ENCODE measurements at places on chromosomes 3 and 15.

- no peak for DNase-seq
These were observed 53.3 kb upstream of the TRIM71 start for GRCh38 chr3:32764481-32764880.

DNA sequence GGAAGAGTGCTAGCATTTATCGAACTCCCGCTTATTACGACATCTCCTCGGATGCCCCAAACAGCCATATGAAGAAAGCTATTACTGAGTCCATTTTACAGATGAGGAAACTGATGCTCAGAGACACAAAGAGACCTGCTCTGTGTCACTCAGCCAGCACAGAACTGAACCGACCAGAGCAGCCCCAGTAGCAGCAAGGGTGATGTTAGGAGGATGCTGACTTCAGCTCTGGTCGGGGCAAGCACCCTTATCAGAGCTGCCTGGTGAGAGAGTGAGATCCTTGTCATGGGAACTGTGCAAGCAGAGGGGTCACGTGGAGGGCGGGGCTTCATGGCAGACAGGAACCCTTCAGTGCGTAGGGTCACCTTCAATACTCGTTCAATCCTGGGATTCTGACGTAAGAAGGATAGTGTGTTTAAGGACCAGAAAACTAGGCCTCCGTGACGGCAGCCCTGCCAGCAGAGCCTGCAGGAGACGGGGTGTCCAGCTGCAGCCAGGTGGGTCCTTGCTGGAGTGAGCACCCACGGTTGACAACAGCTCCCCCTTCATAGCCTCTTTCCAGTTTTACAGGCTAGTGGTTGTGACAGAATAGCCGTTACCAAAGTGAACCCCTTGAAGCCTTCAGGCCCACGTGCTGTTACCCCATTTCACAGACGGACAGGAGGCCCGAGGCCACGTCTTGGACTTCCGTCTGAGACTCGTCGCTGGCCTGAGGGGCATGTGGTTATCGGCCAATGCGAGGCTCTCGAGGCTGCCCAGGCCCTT, 12.0 kb upstream of the IQSEC1 start:
- DNase-seq = no peak

- DNase-seq = no peak
These were observed 28.4 kb downstream of the PML start for GRCh38 chr15:74022706-74023470.

GRCh38 chr3:191414732-191415131, 46.2 kb upstream of the PYDC2 start:
- no peak for DNase-seq

DNA sequence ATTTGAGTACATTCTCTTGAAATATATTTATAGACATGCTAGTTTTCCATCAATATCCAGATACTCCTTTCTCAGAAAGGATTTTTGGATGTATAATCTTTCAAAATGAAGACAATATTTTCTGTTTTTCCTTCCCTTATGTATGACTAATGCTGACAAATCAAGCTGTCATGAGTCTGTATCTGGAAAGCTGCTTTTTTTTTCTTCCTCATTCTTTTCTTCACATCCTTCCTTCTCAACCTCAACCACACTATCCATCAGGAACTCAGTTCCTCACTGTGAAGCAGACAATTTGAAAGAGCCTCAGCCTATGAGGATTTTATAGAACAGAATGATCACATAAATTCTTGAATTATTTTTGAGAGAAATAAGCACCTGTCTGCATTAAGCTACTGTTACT, 335.9 kb upstream of the EPHA6 start:
- no peak for DNase-seq

GRCh38 chr3:156366559-156366958, 188.4 kb downstream of the SSR3 start:
- no peak for DNase-seq

GRCh38 chr3:175601521-175601920, 742.4 kb downstream of the NAALADL2 start:
- DNase-seq = no peak

DNA sequence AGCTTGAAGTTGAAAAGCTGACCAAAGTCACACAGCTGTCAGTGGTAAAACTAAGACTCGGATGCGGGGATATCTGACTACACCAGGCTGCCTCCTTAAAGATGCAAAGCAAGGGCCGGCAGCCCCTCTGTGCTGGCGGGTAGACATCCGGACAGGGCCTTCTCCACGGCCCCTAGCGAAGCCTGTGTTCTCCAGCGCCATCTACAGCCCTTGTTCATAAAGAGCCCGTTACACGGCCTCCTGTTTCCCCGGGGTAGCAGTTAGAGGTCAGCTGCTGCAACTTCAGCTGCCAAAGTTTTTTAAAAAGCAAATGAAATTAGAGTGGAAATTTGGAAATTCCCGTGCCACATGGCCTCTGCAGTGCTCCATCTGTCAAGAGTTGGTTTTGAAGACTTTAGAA, 383.0 kb downstream of the TBL1XR1 start:
- no peak for DNase-seq

- DNase-seq = no peak
These were observed 7.3 kb downstream of the CYP19A1 start for GRCh38 chr15:51331141-51331540.

GRCh38 chr3:43180694-43181093, 74.8 kb upstream of the POMGNT2 start:
- DNase-seq = no peak

DNA sequence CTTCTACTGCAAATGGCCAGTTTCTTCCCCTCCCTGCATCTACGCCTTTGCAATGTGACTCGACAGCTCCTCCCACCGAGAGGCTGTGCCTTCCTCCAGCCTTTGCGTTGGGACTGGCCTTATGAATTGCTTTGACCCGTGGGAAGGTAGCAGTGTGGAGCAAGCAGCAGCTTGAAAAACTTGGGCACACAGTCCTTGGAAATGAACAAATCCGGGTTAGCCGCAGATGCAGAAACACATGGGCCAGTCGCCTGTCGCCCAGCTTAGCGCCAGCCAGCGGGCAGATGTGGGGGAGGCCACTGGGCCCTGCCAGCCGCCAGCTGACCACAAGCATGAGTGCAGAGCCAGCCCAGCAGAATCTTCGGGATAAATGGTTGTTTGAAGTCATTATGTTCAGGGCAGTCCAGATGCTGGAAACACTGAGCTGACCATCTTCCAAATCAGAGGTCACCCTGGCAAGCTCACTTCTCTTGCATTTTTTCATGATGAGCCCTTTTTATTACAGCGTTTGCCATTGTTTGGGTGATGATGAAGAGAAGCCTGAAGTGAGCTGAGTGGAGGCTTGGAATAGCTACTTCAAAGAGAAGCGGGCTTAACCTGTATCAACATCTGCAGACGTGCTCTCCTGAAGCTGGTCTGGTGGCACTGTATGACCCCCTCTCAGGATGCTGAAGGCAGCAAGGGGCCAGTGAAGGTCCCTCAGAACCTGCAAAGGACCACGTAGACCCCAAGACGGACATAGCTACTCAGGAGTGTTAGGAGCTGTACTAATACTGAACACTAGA, 9.8 kb downstream of the SELENOS start:
- DNase-seq = no peak

- DNase-seq = no peak
These were observed 25.6 kb downstream of the ILDR1 start for GRCh38 chr3:121996441-121996840.

DNA sequence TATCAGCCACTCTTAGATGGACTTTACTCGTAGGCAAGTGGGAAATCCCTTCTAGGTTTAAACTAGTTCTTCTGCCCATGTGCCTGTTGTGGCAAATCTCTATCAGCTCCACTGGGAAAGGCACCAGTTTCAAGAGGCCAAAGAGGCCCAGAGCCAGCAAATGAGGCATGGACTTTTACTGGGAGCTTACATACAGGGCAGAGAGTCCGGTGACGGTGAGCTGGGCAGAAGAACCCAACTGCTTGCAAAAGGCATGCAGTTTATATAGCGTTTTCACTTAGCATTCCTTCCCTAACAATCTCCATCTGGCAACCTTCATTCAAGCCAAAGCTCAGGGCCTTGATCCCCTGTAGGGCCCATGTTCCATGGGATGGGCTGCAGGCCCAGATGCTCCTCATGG, 93.0 kb upstream of the C3orf80 start:
- DNase-seq = no peak

DNA sequence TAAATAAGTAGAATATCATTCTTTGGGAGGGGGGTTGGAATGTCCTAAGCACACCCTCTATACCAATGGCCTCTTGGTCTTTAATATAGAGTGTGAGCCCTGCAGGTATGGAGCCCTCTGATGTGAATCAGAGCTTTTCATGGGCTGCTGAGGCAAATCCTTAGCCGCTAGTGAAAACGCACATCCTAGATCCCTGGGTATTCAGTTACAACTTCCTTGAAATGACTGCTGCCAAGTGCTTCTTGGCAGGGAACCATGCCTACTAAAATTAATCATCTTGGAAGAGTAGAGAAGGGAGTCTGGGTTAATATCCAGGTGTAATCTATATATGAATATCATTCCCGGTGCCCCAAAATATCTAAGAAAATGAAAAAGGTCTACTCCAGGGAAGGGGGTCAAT, 109.1 kb downstream of the POLQ start:
- no peak for DNase-seq

GRCh38 chr3:13136426-13136825, 63.2 kb upstream of the IQSEC1 start:
- DNase-seq = no peak

DNA sequence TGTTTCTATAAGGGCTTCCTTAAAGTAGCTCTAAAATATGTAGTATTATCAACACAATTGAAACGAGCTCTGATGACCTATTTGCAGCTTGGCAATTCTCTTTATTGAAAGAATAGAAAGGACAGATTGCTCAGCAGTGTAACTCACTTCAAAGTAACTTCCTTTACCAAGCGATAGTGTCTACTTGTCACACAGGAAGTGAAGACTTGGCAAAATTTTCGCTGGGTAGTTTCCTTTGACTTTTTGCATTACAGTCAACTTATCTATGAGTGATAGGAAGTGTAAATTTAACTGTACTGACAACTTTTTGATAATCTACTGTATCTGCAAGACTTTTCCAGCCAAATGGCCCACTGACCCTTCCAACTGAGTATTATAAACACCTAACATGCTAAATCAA, 22.8 kb downstream of the SLC9A9 start:
- DNase-seq = no peak

DNA sequence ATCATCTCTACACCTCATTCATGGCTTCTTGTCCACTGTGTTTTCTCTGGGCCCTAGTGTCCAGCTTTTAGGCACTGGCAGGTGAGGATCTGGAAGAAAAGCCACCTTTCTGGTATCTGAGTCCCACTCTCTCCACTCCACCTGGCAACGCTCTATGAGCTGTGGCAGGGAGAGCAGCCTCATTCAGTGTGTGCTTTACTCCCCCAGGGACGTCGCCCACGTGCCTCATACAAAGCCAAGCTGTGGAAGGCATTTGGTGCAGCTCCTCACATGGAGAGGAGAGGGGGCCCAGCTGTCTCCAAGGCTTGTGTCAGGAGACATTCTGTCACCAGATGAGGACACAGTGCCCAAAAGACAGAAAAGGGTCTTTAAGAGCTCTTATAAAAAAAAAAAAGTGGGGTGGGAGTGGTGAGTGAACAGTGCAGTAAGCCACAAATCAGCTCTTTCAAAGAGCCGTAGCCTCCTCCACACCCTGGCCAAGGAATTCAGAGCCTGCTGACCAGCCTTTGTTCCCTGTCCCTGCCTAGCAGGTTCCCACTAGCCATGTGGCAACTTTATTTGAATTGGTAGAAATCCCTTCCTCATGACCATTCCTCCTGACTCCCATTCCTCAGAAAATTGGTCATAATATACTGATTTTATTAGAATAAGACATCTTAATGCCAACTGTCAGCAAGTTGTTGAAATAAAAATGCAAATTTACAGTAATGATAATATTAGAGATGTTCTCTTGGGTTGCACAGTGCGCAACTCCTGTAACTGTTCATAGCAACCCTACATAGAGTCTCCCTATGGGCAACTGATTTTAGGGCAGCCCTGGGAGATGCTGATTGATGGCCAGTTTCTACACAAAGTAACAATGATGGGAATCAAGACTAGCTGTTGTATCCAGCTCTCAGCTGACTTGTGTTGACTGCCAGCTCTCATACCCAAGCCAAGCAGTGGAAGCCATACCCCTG, 29.5 kb downstream of the GALNT15 start:
- DNase-seq = no peak

GRCh38 chr3:58355179-58355578, 22.5 kb downstream of the PXK start:
- no peak for DNase-seq

- DNase-seq = no peak
These were observed 145.1 kb downstream of the SEMA6D start for GRCh38 chr15:47862402-47862801.

GRCh38 chr3:96813820-96814650, at the start of gene EPHA6:
Gene EPHA6 (plus strand): TSS chr3:96814594.
- DNase-seq = no peak

- DNase-seq = no peak
These were observed 145.5 kb downstream of the ATP10A start for GRCh38 chr15:25717457-25718168.

DNA sequence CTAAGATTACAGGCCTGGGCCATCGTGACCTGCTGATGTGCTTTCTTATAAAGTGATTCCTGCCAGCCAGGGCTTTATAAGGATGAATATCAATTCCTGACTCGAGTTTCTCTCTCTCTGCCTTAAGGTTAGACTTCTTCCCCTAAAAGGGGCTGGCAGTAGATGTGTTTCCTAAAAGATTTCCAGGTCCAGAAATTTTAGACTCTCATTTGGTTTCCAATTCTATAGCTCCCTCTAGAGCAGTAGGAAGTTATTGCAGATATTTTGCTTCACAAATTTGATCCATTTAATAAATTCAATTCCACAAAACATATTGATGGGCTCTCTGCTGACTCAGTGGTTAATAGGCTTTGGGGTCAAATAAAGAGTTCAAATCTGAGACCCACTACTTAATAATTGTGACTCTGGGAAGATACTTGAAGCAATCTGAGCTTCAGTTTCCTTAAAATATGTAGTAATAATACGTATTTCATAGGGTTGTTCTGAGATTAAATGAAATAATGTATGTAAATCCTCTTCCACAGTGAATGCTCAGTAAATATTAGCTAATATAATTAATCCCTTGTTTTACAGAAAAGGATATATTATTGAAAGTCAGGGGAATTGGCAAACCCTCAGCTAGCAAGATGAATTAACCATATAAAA, 2.1 kb downstream of the TRIM69 start:
- DNase-seq = no peak

- DNase-seq = no peak
These were observed 72.8 kb upstream of the ACAD9 start for GRCh38 chr3:128806588-128806987.

DNA sequence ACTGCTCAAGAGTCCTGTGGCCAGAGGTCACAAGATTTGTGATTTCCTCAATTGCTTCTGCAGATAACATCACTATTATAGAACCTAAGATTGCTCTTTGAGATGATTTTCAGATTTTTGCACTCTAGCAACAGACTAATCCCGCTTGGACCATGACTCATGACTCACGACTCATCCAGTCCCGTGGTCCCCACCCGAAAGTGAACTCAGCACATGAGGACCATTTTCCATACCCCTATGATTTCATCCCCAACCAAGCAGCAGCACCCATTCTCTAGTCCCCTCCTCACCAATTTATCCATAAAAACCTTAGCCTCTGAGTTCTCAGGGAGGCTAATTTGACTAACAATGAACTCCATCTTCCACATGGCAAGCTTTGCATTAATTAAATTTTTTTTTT, 106.3 kb upstream of the ALCAM start:
- DNase-seq = no peak

- no peak for DNase-seq
These were observed 5.7 kb downstream of the PLEKHO2 start for GRCh38 chr15:64847448-64847847.
